ENCODE measurements at places on chromosomes 5 and 9.

- DNase-seq, result no peak
Observed at GRCh38 chr9:89752154-89752553, 147.3 kb downstream of the GADD45G start.

GRCh38 chr5:147874910-147875367 lies 3.6 kb upstream of the SCGB3A2 start:
- no peak for DNase-seq

DNA sequence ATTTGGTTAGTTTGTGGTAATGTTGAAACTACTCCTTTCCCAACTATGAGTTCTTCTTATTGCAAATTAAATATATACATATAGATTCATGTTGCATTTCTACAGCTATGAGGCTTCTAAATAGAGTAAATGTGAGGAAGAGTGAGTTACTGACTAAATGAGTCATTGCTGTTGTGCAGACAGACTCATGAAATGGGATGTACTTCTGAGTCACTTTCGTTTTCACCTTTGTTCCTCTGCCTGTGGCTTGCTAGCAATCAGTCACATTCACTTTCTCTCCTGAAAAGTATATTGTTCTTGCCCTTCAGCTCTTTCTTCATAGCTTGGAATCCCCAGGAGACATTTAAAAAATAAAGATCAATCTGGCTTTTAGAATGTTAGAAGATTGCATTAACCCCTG lies 295.5 kb upstream of the SMC2 start:
- DNase-seq, result peak; percentile 8

GRCh38 chr5:101482931-101483330 lies 579.8 kb upstream of the ST8SIA4 start:
- DNase-seq, result no peak

GRCh38 chr9:92407818-92408217 lies 3.4 kb upstream of the OGN start:
- DNase-seq, result no peak

- no peak for DNase-seq
Observed at GRCh38 chr9:114431003-114431402, 43.2 kb upstream of the AKNA start.

DNA sequence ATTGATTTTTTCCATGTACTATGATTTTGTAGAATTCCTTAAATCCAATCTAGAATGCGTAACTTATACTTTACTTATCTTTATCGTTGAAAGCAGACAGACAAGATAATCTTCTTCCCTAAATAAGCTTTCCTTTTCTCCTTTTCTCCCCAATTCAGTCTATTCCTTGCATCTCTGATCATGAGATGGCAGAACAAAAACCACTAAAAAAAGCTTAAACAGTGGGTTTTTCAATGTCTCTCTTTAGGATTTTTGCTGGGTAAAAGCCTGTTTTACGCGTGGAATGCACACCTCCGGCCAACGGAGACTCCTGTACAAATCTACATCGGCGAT lies 755 bp downstream of the CDKN2B start:
- no peak for DNase-seq

GRCh38 chr5:99060306-99061261 lies 131.8 kb upstream of the CHD1 start:
- DNase-seq, result peak; percentile 86

GRCh38 chr9:81053298-81054025 lies 635.9 kb downstream of the TLE1 start:
- DNase-seq, result no peak

DNA sequence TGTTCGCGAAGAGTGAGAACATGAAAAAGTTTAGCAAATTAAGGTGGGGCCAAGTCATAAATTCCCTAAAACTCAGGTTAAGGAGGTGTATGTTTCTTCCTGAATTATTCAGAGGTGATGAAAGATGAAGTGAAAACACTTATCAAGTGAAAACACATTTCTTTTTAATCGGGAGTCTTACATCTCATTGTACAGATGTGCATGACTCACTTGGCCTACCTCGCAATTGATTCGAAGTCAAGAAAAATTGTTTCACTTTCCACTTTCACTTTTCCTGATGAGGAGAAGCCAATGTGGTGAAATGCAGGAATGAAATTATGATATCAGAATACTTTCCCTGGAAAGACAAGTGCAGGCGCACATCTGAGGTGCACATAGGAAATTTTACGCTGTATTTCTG lies 78.7 kb downstream of the SLC25A46 start:
- no peak for DNase-seq

DNA sequence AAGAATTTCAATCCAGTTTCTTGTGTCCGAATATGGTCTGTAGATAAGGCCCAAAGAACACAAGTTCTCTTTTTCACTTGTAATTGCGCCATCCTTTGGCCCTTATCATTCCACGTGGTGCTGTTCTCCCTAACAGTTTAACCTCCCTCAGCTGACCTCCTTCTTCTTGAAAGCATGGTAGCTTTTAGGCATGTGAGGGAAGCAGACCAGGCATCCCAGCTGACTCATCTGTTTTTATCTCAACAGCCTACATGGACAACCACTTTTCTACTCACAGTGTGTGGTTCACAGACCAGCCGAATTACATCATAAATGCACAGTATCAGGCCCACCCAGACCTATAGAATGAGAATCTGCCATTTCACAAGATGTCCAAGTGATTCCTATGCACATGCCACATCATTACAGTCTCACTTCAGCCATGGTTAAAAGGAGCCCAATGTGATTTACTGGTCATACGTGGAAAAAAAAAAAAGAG lies 26.9 kb upstream of the PLIN2 start:
- no peak for DNase-seq

- DNase-seq, result no peak
Observed at GRCh38 chr5:32767948-32768467, 56.9 kb downstream of the NPR3 start.

- DNase-seq, result no peak
Observed at GRCh38 chr5:176692839-176693476, 45.7 kb downstream of the TSPAN17 start.

DNA sequence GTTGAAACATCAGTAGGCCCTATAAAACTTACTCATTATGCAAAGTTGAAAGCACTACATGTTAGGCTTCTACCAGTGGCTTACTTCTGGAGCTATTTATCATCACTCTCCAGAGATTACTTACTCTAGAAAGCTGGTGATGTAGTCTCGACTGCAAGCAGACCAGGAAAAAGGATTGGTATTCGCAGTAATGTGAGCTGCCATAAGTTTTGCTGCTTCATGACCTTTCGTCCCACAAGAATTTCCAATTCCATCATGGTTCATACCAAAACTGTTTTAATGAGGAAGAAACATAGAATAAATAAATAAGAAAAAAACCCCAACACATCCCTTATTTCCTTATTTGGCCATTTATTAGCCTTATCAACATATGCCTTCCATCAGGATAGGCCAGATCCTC lies 181.9 kb downstream of the ADAMTS6 start:
- DNase-seq, result no peak

GRCh38 chr9:126452106-126452505 lies 125.5 kb downstream of the MVB12B start:
- no peak for DNase-seq

DNA sequence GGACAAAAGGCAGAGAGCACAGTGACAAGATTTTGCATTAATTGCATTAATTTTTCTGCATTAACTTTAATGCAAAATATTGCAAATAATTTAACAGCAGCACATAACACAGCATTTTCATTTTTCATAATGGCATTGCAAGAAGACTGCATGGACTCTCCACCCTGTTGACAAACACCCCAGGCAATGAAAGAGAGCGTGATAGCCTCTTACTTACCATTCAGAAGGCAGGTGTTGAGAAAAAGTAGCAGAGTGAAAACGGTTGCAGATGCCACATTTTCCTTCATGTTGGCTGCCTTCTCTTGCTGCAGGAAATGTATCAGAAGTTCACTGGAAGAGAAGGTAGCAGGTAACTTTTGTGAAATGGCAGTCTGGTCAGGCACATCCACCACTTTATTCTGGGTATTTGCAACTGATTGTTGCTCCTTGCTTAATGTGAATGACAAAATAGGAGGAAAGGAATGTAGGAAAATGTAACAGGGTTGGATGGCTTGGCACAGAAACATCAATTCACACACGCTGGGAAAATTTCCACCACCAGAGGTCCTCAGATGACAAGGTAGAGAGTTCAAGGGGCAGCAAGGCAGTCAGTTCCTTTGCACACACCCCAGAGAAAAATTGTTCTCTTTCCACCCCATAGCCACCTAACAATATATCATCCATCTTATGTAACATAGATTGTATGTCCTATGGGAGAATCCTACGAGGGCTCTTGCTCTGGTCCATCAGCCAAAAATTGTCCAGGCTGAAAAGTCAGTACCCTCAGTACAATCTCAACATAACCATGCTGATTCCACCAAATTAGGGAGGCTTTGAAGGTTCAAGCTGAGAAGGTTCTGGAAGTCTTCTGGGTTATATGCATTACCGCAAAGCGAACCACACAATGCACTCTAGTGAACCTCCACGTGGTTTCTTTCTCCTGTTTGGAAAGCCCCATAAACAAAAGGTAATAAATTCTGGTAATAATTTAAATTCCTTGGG lies 41.9 kb upstream of the AGXT2 start:
- DNase-seq, result peak; percentile 52

DNA sequence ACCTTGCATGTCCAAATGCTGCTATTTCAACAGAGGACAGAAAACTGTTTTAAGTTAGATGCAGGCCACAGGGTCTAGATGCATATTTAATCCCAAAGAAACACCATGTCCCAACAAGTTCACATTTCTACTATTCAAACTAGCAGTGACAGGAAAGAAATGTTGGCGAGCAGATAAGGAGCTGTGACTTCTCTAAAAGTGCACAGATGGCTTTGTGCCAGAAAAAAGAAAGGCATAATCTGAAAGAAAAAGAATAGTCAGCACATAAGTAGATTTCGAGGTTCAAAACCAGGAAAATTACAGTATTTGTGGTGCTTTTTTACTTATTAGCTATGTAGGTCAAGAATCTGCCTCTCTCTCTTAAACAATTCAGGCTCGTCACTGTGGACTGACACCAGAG lies 178.3 kb downstream of the DNAH5 start:
- no peak for DNase-seq
